Stimulated activated effector memory CD8-positive, alpha-beta T cell treated with anti-CD3 and anti-CD28 coated beads, Interleukin-12 subunit alpha, Interleukin-12 subunit beta, amount 100 ng/mL, for 72 hours (primary cell): ENCODE measurements at places on chromosomes 2 and 18.

DNA sequence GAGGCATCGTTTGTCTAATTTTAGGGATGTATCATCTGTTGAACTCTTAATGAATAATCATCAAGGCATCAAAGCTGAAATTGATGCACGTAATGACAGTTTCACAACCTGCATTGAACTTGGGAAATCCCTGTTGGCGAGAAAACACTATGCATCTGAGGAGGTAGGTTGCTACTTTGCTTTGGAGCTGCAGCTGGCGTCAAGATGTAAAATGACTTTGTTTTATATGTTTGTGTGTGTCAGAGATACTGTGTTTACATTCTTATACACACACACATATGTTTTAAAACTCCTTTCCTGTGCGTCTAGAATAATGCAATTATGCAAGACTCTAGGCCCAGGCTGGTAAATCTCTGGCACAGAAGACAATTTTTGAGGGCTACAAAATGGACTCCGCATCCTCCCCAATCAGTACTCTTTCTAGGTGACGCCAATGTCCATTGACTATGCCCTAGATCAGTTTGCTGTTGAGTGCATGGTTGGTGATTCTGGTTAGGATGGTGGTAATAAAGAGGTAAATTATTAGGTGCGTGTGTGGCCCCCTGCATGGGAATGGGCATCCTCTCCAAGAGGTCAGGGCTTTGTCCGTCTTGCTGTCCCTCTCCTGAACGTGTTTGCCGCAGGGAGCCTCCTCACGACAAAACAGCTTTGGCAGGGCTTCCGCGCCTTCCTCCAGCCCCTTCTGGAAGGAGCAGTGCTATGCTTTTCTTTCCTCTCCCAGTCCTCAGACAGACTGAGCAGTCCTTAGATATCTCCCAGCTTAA lies 68.2 kb upstream of the EML6 start:
- DNase-seq = no peak

- DNase-seq = no peak
These were observed 31.5 kb upstream of the LYPD6B start for GRCh38 chr2:149006883-149007543.

DNA sequence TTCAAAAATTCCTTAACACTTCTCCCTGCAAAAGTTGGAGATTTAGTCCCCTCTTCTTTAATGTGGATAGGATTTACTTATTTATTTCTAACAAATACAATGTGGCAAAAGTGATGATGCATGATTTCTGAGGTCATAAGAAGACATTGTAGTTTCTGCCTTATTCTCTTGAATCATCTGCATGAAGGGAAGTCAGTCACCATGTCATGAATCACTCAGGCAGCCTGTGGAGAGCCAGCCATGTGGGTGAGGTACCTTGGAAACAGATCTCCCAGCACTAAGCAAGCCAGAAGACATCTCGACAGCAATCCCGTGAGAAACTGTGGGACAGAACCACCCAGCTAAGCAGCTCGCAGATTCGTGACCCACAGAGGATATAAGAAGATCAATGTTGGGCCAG lies 2.7 kb upstream of the ZC3H8 start:
- DNase-seq = no peak

- DNase-seq = no peak
These were observed 114.6 kb upstream of the CCDC68 start for GRCh38 chr18:55073834-55074233.

GRCh38 chr2:62745891-62746481 lies 40.5 kb downstream of the EHBP1 start:
- no peak for DNase-seq

DNA sequence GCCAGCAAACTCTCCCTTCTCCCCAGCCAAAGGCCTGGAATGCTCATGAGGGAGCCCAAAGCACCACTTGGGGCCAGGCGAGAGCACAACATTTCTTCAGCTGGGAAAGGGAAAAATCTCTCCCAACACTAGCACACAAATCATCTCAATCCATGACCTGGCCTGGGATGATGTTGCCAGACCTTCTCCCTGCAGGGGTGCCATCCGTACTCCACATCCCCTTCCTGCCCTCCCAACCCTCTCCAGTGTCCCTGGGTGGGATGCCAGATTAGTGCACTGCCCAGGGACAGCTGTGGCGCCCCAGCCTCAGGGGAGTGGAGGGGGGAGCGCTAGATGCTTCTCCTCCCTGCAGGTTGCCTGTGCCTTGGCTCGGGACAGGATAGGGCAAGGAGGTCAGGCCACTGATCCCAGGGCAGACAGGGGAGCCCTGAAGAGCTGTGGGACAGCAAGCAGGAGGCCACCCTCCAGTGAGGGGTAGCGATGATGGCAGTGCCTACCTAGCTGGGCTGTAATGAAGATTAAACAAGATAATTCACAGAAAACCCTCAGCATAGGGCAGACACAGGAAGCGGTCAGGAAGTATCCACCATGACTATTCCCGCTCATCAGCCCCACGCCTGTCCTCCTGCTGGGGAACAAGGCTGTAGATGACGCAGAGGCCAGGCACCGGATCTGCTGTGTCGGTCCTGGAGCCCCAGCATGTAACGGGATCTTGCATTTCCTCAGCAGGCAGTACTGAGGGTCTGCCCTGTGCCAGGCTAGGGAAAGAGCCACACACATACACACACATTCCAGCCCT lies 31.1 kb downstream of the SERTAD2 start:
- no peak for DNase-seq

DNA sequence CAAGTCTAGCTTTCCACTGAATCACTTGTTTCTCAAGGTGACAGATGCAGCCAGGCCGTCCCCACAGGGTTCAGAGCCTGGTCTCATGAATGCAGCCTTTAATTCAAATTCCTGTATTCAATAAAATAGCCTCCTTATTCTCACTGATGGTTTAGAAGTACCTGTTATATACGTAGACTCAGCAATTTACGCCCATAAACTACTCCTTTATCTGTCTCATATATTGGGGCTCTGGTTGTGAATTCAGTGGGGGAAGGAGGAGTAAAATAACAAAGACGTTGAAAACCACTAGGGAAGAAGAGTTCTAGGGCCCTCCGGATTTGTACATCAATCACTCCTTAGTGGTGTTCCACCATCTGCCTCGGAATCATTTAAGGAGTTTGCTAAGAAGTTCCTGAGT lies 1.7 kb downstream of the OBSL1 start:
- no peak for DNase-seq

- DNase-seq = no peak
These were observed 47.6 kb upstream of the LGALSL start for GRCh38 chr2:64406407-64406774.

- DNase-seq = no peak
These were observed 457.6 kb downstream of the TMEM182 start for GRCh38 chr2:103219398-103219797.

DNA sequence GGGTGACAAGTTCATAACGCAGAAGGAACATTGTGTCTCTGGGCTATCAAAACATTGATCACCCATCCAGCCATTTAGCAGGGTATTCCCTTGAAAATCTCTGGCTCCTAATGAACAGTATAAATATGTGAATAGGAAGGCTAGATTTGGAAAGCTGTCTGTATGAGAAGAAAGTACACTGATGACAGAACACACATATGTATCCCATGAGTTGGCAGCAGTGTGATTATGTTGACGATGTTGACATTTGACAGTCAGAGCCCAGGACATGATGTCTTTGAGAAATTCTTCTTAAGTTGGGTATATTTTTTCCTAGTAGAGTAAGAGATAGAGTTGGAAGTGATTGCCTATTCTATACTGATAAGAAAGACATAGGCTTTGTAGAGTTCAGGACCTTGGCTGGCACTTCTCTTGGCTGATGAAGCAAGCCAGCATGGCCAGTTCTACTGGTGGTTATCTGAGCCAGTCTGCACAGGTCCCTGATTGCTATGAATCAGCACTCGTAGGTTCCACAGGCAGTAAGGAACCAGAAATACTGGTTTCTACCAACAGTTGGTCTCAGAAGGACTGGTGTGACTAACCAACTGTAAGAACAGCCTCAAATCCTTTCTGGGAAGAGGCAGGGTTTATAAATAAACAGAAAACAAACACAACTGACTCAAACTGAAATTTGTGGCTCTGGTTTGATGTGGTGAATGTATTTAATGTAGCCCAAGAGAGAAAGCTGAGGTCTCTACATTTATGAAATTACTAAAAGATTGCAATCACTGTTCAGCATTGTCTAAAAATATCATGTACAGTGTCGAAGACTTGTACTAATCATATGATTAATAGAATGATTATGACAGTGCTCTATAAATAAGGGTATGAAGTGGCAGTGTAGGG lies 43.9 kb upstream of the RAPH1 start:
- peak; percentile 76 for DNase-seq

DNA sequence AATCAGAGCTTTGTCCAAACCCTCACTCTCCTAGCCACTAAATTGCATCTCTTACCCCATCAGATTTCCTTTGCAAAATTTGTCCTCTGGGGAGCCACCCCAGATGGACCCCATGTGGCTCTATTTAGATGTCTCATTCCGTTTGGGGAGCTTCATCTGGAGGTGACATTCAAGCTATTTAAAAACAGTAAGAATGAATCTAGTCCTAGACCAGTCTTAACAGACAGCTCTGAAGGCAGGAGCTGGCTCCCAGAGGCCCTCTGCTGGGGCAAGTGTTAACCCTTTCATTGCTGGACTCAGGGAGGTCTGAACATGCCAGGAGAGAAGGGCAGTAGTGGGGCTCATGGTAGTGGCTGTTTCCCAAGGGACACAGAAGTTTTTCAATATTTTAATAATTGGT lies 59.2 kb downstream of the RPL37A start:
- no peak for DNase-seq

DNA sequence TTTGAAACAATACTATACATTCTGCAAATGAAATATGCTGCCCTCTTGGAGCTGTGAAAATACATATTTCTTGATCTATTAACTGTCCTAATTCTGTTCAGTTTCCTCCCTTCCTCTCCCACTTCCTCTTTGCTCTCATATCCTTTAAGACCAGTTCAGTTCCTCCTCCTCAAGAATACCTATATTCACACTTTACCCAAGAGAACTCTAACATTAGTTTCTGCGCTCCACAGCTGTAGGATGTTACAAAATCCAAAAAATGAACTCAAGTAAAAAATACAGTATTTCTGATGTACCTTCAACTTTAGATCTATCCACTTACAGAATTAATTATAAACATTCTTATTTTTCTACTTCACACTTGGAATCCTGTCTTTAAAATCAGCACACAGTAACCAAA lies 5.4 kb downstream of the ITSN2 start:
- no peak for DNase-seq

DNA sequence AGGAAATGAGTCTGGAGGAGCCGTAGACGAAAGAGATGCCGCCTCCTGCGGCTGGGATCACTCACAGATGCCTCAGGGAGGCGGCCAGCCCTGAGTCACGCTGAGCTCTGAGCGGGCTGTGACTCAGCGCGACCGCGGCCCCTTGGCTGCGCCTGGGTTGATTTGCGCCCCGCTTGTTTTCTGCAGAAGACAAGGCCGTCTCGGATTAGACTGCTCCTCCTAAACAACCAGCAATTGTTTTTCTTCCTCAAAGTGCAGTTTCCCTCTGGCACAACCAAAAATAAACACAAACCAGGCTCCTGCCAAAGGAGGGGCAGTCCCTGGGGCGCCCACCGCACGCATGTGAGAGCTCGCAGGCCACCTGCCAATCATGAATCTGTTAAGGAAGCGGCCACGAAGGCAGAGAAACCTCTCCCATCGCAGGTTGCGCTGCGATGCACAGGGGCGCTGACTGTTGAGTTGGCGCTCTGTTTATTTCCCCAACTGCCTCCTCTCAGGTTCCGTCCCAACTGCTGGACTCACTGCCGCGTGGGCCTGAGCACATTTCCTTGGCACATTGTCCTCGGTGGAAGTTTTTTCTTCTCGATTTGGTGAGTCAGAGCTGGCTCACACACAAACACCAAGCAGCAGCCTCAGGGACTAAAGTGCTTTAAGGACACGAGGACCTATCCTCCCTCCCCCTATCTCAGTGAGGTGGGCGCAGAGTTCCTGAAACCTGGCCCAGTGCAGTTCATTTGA lies 85.2 kb upstream of the NDUFV2 start:
- peak; percentile 81 for DNase-seq

GRCh38 chr2:36255863-36256262 lies 99.7 kb upstream of the CRIM1 start:
- no peak for DNase-seq

- DNase-seq = no peak
These were observed 48.4 kb upstream of the NEMP2 start for GRCh38 chr2:190582736-190583506.

DNA sequence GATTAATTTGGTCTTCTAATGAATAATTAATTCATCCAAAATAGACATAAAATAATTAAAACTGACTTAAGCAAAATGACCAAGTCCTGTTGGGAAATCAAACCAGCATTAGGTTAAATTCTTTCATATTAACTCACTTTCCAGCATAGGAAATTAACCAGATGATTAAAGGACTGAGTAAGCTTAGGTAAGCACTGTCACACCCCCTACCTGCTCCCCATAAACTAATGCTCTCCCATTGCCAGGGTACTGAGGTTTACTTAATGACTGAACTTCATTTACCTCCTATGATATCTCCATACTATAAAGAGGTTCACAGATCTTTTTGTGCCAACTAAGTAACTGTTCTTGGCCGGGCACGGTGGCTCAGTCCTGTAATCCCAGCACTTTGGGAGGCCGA lies 13.7 kb downstream of the DSC2 start:
- no peak for DNase-seq

DNA sequence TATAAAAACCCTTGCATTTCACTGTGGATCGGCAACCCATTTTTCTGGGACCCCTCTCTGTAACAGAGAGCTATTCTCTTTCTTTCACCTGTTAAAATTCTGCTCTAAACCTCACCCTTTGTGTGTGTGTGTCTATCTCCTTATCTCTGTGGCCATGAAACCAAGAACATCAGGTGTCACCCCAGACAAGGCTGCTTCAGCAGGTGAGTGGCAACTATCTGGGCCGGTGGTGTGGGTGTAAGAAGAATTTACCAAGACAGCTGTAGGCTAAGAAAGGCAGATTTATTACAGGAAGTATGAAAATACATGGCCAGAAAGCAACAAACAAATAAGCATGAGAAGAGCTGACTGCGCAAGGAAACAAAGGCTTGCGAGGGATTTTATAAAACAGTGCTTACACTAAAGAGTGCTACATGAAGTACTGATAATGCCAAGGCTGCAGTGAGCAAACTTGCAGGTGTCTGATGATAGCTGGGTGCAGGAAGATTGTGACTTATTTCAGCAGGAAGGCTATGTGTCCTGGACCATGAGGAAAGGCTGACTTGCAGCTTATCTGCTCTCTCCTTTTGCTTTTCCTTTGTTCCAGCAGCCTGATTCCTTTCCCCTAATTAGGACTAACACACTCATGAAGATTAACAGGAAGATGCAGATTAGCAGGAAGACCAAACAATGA lies 421.1 kb downstream of the PTH2R start:
- DNase-seq = no peak

GRCh38 chr2:234333168-234334130 lies 163.4 kb downstream of the ARL4C start:
- DNase-seq = no peak
